Right renal pelvis (tissue), 4 donors: ENCODE measurements at places on chromosomes 1 and 21.

- no peak for DNase-seq
Observed at GRCh38 chr1:50155541-50155940, 46.8 kb downstream of the ELAVL4 start.

DNA sequence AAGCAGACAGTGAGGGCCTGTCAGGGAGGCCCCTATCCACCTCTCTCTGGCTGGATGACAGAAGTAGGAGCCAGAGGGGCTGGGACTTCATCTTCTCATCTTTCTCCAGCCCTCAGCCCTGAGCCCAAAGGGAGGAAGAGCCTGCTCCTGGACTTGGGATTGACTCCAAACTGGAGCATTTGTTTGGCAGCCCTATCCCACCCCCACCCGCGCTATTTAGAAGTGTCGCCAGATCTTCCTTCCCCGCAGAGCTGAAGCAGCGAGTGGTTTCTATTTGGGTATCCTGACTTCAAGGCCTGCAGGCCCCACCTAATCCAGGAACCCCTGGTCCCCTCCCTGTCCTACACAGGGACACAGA is 9.6 kb downstream of the NES start:
- no peak for DNase-seq

GRCh38 chr1:7838714-7839113 is 14.2 kb downstream of the UTS2 start:
- no peak for DNase-seq

DNA sequence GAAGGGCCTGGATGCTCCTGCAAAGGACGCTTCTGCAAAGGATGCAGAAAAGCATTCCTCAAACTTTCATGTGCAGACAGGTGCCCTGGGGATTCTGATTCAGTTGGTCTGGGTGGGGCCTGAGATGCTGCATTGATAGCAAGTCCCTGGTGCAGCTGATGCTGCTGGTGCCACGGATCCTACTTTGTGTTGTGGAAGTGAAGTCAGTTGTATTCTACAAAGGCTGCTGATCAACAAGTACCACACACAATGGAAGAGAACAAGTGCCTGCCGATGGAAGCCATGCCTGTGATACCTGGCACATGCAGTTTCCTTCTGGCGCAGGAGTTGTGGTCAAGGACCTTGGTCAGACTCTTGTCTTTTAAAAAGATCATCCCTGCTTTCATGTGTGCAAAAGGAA is 478.8 kb downstream of the CAMTA1 start:
- no peak for DNase-seq

DNA sequence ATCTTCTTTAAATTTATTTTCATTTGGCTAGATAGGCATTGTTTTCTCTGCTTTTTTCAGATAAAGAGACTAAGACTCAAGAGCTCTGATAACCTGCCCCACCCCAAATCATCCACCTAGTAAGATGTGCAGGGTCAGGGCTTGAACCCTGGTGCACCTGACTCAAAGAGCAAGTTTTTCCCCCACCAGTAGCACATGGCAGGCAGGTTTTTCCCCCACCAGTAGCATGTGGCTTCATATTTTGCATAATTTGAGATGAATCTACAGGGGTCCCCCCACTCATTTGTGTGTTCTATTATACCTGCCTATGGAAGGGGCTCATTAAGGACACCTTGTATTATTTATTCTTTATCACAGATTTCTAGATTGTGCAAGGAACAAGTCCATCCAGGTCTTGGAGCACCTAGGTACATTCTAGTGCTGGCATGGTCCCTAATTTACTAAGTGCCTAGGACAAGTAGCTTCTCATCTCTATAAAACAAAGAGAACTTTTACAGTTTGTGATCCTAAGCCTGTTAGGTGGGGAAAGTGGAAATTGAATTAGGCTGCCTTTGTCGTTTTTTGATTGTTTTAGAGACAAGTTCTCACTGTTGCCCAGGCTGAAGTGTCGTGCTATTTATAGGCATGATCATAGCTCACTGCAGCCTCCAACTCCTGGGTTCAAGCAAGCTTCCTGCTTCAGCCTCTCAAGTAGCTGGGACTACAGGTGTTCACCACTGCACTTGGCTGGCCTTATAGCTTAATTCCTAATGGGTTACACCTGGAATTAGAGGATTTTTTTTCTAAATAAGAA is 13.2 kb upstream of the CTSE start:
- no peak for DNase-seq

- no peak for DNase-seq
Observed at GRCh38 chr1:43605766-43606165, 44.2 kb upstream of the KDM4A start.

DNA sequence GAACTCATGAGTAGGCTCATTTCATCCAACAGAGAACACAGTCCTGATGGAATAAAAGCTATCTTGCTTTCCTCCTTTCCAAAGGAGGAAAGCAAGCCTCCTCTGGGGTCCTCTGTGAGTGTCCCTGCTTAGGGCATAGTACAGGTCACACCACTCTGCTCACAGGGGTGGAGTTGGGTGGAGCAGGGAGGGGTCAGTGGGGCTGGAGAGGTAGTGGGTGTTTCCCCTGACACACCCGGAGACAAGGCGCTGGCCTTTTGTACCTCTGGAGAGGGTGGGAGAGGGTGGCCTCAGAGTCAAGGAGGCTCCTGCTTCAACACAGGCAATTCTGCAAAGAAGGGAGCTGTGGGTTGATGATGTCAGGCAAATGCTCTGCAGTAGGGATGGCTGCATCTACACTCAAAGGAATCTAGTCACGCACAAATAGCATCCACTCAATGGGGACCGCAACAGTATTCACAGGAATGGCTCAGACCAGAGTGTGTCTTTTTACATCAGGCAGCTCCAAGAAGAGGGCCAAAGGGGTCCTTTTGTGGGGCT is 58.6 kb upstream of the PLXNA2 start:
- no peak for DNase-seq

- no peak for DNase-seq
Observed at GRCh38 chr1:161838362-161838761, 72.2 kb downstream of the ATF6 start.

DNA sequence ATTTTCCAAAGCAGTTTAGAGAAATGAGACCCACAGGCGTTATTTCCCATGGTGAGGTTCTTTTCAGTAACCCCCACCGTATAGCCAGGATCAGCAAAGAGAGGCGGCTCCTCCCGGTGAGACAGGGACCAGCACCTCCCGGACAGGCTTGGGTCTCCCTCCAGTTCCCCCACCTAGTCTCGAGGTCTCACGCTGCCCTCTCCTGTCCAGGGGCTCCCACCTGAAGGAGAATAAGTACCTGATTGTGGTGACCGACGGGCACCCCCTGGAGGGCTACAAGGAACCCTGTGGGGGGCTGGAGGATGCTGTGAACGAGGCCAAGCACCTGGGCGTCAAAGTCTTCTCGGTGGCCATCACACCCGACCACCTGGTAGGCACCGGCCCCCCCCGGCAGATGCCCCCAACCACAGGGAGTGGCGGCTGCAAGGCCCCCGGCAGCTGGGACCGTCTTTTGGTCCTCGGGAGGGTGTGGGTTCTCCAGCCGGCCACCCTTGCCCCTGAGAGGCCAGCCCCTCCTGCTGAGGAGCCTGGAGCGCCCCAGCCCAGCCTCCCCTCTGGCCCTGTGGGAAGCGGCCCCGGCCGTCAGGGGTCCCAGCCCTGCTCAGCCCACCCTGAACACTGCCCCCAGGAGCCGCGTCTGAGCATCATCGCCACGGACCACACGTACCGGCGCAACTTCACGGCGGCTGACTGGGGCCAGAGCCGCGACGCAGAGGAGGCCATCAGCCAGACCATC is 4.9 kb downstream of the COL6A1 start:
- no peak for DNase-seq

GRCh38 chr1:187443939-187444338 is 615.2 kb downstream of the PLA2G4A start:
- DNase-seq, result no peak

DNA sequence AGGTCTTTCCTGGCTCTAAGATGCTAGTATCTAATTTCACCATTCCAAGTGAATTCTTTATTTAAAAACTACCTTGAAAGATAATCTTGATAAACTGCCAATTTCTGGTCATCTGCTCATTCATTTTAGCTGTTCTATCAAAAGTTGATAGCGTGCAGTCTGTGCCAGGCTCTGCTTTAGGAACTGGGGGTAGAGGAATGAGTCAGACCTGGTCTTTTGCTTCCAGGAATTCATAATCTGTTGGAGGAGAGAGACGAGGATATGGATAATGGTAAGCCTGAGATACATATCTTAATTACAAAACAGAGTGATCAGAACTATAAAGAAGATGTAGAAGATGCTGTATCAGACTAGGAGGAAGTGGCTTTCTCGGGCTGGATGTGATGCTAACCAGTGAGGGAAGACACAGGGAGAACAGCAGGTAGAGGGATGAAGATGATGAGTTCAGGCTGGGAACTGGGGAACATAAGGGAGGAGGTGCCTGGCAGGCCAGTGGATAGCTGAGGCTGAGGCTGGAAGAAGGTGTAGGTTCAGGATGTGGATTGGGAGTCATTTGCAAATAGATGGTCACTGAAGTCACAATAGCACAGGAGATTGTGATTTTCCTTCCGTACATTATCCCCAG is 12.3 kb upstream of the PHC2 start:
- DNase-seq, result no peak

- no peak for DNase-seq
Observed at GRCh38 chr1:111600886-111601386, 18.7 kb upstream of the RAP1A start.

DNA sequence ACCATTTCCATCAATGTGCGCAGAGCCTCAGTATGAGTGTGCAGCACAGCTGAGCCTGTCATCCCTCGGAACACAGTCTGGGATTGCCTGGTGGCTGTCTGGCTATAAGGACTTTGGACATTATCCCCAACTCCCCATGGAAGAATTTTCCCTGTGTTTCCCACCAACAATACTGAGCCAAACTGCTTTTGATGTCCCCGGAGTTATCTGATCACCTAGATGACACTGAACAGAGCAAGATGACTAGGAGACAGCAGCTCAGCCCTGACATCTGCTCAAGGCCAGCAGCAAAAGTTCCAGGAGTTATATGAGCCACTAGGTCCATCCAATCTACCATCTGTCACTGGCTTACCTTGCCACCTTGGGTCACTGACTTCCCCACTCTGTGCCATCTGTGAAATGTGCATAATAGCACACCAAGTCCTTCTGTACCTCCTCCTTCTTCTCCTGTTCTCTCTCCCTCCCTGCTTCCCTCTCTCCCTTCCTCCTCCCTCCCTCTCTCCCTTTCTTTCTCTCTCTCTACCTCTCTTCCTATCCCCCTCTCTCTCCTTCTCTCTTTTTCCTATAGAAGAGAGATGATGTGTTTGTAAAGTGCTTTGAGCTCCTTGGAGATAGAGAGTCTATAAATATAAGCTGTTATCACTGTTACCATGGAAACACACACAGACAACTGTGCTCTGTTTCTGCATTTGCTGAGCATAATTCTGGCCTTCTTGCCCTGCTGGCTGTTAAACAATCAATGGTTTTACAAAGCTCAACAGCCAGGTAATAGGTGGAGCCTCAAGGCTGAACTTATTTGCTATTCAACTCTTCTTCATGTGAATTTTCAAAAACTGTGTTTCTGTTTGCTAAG is 19.7 kb upstream of the ATP1B1 start:
- DNase-seq, result no peak

GRCh38 chr1:206556750-206557635 is 49.7 kb downstream of the RASSF5 start:
- DNase-seq, result no peak

DNA sequence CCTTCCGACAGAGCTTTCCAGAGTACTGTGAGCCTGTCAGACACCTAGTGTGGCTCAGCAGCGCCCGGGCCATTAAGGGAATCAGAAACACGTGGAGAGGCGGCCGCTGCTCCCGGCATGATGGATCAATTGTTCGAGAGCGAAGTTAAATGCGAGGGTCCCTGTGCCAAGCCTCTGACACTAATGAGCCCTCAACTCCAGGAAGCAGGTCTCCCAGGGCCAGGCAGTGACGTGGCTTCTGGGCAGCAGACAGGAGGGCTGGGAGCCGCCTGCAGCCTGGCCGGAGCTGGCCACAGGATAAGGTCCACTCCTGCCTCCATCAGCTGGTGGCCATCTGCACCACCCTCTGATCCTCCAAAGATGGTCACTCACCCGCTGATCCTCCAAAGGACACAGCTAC is 67.5 kb upstream of the CLDN14 start:
- no peak for DNase-seq

DNA sequence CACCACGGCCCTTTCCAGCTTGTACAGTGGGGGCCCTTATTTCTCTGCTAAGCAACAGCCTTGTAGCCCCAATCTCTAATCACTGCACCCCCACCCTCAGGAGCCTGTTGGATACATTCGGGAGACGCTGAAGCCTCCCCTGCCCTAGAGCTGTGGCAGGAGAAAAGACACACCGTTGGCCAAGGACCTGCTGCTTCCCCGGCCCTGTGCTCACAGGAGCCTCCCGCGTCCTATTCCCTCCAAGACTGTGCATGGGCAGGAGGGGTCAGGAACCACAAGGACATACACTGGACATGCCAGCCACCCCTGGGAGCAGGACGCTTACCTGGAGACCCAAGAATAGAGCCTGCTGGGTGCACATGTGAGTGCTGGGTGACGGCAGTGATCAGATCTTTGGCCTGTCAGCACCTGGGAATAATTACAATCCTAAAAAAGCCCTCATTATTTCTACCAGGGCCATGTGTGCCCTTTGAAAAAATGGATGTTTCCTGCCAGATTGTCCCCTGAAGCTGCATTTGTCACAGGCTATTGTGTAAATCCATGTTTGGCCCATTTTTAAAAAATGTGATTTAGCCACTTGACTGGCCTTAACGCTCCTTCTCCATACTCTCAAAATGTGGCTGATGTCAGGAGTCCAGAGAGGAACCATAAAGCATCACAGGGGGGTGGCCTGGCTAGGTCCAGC is 590.6 kb downstream of the MATN1 start:
- DNase-seq, result no peak

DNA sequence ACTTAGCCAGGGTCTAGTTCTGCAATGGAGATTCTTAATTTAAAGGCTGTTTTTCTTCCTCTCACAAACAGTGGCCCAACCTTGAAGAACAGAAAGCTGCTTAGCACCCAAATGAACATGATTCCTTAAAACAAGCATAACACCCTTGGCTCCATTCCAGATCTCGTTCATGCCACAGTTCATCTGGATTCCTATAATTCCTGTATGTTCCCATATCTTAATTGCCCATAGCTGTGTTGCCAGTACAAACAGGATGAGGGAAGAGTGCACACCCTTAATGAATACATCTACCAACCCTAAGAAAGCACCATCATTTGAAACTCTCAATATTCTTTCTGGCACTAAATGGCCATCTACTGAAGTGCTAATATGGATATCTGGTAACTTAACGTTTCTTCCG is 45.5 kb downstream of the TGFB2 start:
- DNase-seq, result no peak

DNA sequence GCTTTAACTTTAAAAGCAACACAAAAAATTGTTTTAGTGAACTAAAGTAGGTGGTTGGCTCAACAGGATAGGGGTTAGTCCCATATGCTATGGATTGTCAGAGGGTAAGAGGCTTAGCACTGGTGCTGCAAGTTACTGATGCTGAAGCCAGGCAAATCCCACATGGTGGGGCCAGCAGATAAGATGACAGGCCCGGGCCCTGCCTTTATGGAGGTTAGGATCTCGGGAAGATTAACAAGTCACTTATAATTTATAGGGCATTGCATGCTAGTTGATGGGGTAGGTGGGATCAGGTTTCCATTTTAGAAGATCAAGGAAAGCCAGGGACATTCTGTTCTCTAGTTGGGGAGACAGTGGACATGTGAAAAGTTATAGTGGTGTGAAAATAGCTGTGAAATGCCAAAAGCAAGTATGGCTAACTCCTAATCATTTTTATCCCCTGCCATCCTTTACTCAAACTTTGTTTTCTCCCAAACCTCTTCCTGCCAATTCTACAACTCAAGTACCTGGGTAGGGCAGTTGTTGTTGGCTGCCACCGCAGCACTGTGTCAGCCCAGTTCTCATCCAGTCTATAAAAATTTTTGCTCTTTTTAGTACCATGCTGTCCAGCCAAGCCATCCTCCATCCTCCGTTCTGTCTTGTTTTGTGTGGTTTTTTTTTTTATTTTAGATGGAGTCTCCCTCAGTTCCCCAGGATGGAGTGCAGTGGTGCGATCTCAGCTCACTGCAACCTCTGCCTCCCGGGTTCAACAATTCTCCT is 10.3 kb downstream of the CHAF1B start:
- no peak for DNase-seq
